ENCODE measurements at places on chromosomes 3 and 15.

- DNase-seq = no peak
Observed at GRCh38 chr3:27353221-27353620, 16.0 kb downstream of the NEK10 start.

- no peak for DNase-seq
Observed at GRCh38 chr3:9078561-9079240, 115.4 kb upstream of the RAD18 start.

DNA sequence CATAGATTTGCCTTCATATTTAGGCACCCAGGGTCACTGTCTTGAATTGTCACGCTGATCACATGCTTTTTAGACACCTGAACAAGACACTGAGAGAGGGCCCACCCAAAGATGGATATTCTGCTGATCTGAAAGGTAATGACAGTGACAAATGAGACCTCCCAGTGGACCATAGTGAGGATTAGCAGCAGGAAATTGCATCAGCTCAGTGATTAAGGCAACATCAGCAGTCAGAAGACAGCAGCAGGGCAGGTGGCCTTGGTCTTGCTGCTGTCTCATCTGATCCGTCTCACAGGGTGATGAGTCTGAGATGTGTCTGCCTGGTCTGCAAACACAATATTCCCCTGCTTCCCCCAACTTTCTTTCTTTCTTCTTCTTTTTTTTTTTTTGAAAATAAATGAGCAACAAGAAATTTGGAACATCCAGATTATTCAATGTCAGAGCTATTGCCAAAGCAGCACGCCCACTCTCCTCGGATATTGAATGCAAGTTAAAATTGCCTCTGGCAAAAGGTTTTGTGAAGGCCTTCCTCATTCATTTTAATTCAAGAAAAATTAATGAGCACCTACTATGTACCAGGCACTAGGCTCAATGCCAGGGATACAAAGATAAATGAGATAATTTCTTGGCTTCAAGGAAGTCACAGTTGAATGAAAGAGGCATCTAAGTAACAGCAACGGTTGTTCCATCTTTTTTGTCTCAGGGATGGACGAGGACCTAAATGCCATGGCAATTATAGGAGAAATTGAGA is 14.1 kb downstream of the OTOL1 start:
- DNase-seq = no peak

GRCh38 chr3:132047209-132047608 is 12.4 kb upstream of the CPNE4 start:
- no peak for DNase-seq

- DNase-seq = no peak
Observed at GRCh38 chr15:51801391-51801835, 28.0 kb upstream of the TMOD3 start.

DNA sequence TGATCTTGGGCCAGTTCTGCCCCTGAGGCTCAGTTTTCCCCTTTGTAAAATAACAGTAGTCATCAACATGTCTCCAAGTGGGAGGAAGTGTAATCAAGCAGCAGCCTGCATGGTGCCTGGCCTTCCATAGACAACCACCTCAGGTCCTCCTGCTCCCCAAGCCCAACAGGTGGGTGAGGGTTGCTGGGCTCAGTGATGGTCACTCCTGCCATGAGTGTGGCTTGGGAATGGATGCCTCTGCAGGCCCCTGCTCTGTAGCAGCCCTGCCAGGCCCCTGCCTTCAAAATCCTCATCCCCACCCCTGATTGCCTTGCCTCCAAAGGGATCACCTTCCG is 59.1 kb upstream of the SLC6A1 start:
- no peak for DNase-seq

DNA sequence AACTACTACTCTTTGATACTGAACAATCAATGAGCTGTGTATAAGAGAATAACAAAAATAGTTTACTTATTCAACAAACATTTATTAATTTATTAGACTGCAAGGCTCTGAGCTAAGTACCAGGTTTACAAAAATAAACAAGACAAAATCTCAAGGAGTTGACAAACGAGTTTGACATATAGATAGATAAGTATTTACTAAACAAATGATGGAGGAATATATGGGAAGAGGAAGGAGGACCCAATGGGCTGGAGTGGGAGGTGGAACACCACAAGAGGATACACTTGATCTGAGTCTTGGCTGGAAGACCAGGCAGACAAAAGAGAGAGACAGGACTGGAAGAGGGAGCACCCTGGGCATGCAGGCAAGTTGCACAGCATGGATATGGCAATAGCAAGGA is 47.5 kb upstream of the FSIP1 start:
- no peak for DNase-seq

GRCh38 chr15:85116494-85116893 is 134.8 kb downstream of the PDE8A start:
- DNase-seq = no peak

- DNase-seq = no peak
Observed at GRCh38 chr3:44430466-44430865, 47.0 kb downstream of the ZNF445 start.

DNA sequence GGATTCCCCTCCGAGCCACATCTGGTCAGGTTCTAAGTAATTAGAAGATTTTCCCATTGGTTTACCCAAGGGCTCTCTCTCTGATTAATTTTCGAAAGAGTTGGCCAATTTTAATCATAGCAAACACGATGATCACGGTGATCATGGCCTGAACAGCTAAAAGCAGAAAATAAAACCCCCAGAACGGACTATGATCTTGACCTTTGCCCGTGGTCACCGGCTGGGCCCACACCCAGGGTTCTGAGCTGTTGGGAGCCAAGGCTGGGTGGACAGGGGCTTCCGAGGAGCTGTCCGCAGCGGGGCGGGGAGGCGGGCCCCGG is 2.6 kb downstream of the GP5 start:
- DNase-seq = no peak

DNA sequence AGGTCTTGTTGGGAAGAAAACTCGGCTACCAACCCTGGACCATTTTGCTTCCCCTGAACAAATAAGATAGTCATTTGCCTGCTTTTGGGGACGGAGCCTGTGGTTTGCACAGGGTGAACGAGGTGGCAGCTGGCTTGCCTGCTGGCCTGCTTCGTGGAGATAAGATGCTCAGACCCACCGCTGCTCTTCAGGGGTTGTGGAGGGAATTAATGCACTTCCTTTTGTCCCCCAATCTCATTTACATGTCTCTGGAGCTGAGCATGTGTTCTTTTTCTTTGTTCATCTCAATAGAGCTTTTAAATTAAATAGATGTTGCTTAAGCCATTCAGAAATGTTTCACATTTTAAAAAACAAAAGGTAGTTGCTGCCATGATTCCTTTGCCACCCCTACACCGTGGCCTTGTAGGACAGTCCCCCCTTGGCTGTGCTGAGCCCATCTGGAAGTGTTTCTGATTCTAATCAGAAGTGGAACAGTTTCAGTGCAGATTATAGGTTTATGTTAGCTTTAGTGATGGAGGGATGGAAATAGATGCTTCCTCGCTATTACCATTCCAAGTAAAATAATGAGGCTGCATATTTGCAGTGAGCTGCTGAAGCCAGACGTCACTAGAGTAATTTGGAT is 25.6 kb downstream of the APBA2 start:
- DNase-seq = no peak

- DNase-seq = no peak
Observed at GRCh38 chr3:62134061-62134496, 239.3 kb downstream of the FEZF2 start.

- no peak for DNase-seq
Observed at GRCh38 chr15:71187526-71187925, 72.3 kb downstream of the THSD4 start.

DNA sequence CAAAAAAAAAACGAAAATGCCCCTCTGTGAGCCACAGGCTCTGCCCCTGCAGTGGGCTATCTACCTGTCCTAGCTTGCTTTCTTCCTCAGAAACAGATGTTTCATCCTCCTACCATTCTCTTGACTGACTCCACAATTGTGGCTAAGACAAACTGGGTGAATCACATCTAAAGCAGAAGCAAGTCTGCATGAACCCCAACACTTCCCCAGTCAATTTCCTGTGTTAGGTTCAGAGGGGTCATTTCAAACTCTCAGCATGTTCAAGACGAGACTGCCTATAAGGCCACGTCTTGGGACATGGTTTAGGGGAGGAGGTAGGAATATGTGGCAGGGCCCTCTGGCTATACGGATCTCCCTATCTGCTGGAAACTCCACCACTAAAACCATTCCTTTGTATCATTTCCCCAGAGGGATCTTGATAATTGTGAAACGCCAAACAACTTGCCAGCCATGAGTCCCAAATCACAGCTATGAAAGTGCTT is 28.6 kb upstream of the ANKDD1A start:
- no peak for DNase-seq

DNA sequence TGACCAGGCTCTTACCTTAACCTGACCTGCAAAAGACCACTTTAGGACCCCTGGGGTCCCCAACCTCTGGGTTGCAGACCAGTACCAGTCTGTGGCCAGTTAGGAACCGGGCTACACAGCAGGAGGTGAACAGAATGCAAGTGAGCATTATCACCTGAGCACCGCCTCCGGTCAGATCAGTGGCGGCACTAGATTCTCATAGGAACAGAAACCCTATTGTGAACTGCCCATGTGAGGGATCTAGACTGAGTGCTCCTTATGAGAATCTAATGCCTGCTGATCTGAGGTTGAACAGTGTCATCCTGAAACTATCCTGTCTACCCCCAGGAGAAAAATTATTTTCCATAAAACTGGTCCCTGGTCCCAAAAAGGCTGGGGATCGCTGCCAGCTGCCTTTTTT is 20.3 kb downstream of the CHP1 start:
- DNase-seq = no peak

GRCh38 chr15:79629687-79630086 is 197.6 kb downstream of the MINAR1 start:
- no peak for DNase-seq

GRCh38 chr3:156389449-156389950 is 165.4 kb downstream of the SSR3 start:
- DNase-seq = no peak

DNA sequence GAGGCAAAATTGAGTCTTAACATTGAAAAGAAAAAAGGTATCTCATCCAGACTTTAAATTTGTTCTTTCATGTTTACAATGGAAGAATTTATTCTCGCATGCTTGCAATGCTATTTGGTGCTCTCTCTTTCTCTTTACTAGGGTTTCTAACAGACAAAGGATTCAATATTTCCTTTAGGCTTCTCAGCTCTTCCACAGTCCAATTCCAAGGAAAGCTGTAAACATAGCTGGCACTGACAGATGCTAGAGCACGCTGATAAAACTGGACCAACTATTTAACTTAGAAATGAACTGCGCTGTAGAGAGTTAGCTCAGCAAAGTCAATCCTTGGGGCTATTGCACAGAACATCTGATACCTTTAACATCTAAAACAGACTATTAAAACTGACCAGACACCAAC is 81.3 kb downstream of the PDZRN3 start:
- DNase-seq = no peak

- no peak for DNase-seq
Observed at GRCh38 chr15:48422401-48422800, 91.2 kb downstream of the DUT start.

GRCh38 chr3:37729119-37729518 is 132.6 kb upstream of the CTDSPL start:
- DNase-seq = no peak

DNA sequence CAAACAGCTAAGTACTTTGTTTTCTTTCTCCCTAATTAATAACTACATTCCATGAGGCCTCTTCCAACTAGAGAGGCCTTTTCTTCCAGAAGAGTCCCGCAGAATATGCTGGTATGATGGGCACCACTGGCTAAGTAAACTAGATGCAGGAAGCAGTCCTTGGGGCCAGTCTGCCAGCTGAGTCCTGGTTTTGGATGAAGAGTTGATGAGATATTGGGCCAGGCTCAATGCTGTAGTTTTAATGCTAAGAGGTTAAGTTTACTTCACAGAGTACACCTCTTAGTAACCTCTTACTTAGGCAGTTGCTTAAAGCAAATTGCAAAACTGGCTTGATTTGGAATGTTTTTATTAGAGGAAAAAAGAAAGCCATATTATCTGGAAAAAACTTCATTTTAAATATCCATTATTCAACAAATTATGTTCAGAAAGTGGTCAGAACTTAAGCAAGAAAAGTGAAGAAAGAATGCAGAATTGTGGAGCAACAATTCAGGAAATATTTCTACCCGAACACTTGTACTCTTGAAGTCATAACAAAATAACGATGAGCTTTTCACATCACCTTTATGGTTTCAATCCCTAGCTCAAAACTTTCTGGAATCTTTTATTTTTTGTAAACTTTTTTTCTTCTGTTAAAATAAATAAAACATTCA is 178.4 kb upstream of the CDIN1 start:
- no peak for DNase-seq

DNA sequence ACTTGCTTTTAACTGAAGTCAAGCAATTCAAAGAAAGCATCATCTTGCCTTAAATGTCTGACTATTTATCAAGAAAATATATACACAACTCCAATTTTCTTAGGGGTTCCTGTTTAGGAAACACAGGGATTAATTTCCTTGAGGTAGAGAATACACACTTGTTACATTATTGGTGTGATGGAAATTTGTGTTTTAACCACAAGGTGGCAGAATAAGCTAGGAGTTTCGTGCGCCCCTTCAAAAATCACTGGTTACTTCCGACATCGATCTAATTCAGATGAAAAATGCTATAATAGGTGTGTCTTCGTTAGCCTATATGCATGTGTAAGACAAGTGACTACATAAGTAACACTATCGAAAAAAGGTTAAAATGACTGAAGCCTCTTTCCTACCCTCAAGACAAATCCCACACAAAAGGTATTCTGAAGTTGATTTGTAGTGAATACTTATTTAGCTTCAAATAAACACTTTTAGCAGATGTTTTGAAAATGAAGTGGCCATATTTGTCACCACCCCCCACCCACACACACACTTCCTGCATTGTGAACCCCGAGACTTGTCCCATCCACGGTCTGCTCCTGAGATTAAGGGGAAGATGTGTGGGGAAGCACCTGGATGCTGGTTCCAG is 246.5 kb downstream of the ROBO1 start:
- DNase-seq = no peak

DNA sequence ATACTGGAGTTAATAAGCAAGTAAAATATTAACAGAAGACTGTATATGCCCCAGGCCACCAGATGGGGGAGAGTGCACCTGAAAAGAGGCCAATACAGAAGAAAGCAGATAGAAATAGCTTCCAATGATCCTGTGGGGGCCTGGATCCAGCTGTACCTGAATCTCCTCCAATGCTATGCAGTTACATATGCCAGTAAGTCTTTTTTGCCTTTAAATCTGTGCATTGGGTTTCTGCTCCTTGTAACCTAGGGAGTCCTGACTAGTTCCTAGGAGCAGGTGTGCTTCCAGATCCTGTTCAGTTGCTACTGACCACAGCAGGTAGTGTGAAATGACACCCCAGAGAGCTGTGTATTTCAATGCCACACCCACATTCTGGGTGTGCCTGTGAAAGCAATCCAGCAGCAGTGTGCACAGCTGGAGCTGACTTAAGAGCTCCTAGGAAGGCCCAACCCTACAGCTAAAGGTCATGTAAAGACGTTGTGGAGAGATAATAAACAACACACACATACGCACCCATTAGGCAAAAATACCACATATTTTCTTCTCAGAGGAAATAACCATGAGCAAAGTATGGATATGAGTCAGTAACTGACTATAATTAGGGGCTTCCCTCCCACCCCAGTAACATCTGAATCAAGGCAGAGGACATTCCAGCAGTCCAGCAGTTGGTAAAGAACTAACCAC is 62.2 kb upstream of the AKAP13 start:
- no peak for DNase-seq

Data from T-helper 17 cell (primary cell).